ENCODE measurements at places on chromosomes 3 and 15. TPM values are rescaled to one million over a fixed set of nuclear protein-coding genes. Genes with fewer than 3 reads are reported as not detected.

The CNTN6 gene
- not detected for total RNA-seq

The XIRP1 gene
- not detected for total RNA-seq

The GOLGA8Q gene
- total RNA-seq = 2.2 TPM

The IQCF2 gene
- not detected for total RNA-seq

The ZNF774 gene
- total RNA-seq = 1.1 TPM

The PP2D1 gene
- not detected for total RNA-seq

The ARGFX gene
- total RNA-seq = not detected

The CCR9 gene
- not detected for total RNA-seq

The ZNF662 gene
- 1.9 TPM for total RNA-seq

The MYL3 gene
- total RNA-seq = not detected

The C3orf85 gene
- not detected for total RNA-seq

The TERC gene
- total RNA-seq = 759 TPM

The CMTM8 gene
- total RNA-seq = 0.12 TPM

The ATP2B2 gene
- not detected for total RNA-seq

The TF gene
- under 0.01 TPM for total RNA-seq

The PXK gene
- total RNA-seq = 45.3 TPM

The CPLX3 gene
- total RNA-seq = not detected

The ARPIN gene
- 12.2 TPM for total RNA-seq

The DGKG gene
- 6.3 TPM for total RNA-seq

The EFCC1 gene
- not detected for total RNA-seq

The TMEM212 gene
- not detected for total RNA-seq

The WDR49 gene
- total RNA-seq = under 0.01 TPM

The PPIB gene
- total RNA-seq = 1,505 TPM

The GOLGA8S gene
- total RNA-seq = under 0.01 TPM

The SLC28A1 gene
- total RNA-seq = 0.12 TPM

The CFAP92 gene
- not detected for total RNA-seq

The GPX1 gene
- 234 TPM for total RNA-seq

The AQP9 gene
- not detected for total RNA-seq

The MYLK gene
- total RNA-seq = 611 TPM

The UBAP1L gene
- 1.3 TPM for total RNA-seq

The INSYN1 gene
- total RNA-seq = 0.50 TPM

The ANKRD63 gene
- not detected for total RNA-seq

The TMCC1 gene
- 11.0 TPM for total RNA-seq

The SLC7A14 gene
- total RNA-seq = 0.44 TPM

The DLEC1 gene
- 0.12 TPM for total RNA-seq

The TFRC gene
- total RNA-seq = 315 TPM

The GADL1 gene
- total RNA-seq = under 0.01 TPM

The HRG gene
- not detected for total RNA-seq

The SLCO2A1 gene
- under 0.01 TPM for total RNA-seq

The TRIM59 gene
- 30.2 TPM for total RNA-seq

The FAM81A gene
- 0.66 TPM for total RNA-seq

The GABRB3 gene
- 2.7 TPM for total RNA-seq

The IL16 gene
- total RNA-seq = 0.22 TPM

The SPESP1 gene
- 3.2 TPM for total RNA-seq

The CCDC80 gene
- 363 TPM for total RNA-seq

The TFG gene
- 87.4 TPM for total RNA-seq

The SNTN gene
- not detected for total RNA-seq
